ENCODE measurements at places on chromosomes 7 and 10.

- DNase-seq = no peak
Observed at GRCh38 chr7:18166002-18166401, 138.4 kb upstream of the PRPS1L1 start.

- no peak for DNase-seq
Observed at GRCh38 chr7:128811631-128812430, 18.4 kb upstream of the FLNC start.

- peak; percentile 36 for DNase-seq
Observed at GRCh38 chr10:17617031-17617911, at the start of gene HACD1. Gene HACD1 (minus strand): TSS chr10:17617374. CDS start chr10:17617339, 35 bp downstream.

GRCh38 chr7:51144178-51144577, 172.4 kb downstream of the COBL start:
- no peak for DNase-seq

DNA sequence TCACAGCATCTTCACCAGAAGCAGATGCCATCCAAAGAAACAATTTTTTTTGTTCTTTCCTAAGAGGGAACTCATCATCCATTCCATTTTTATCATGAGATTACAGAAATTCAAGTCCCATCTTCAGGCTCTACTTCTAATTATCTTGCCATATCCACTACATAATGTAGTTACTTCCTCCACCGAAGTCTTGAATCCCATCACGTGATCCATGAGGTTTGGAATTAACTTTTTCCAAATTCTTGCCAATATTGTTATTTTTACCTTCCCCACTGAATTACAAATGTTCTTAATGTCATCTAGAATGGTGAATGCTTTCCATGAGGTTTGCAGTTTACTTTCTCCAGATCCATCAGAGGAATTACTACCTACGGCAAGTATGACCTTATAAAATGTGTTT, 1014.7 kb upstream of the LRRN3 start:
- DNase-seq = no peak

- DNase-seq = no peak
Observed at GRCh38 chr7:50287129-50287528, 17.4 kb upstream of the IKZF1 start.

- no peak for DNase-seq
Observed at GRCh38 chr10:69004821-69005220, 16.2 kb downstream of the KIFBP start.

DNA sequence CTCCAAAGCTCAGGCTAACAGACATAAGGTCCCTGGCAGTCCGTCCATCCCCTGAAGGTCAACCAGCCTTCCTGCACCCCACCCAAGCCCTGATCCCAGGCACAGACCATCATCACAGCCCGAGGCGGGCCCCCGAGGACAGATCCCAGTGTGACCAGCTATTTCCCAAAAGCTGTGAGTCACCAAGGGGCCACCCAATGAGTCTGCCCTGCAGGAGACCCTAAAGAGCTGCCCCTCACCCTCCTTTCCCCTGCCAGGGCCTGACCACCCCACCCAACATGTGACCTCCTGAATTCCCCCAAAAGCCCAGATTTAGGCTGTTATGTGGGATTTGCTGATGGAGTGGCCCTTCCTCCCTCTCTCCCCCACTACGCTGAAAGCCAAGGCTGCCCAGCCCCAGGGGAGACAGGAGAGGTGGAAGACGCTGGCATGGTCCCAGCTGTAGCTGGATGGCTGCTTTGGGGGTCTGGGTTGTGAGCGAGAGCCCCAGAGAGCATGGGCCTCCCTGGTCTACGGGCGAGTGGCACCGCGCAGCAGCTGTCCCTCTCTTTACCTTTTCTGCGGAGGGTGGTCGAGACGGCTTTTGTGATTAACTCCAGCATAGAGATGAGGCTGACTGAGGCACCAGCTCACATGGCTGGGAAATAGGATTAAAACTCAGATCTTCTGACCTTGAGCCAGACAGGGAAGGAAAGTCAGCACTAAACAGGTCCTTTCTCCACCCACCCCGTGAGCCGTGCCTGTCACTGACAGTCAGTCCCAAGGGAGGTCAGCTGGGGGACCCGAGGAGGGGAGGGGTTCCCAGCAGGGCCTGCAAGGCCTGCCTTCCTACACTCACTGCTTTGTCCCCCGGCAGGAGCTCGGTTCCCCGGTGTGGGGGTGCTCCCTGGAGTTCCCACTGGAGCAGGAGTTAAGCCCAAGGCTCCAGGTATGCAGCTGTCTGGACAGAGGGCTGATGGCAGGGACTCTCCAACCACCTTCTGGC, 16.7 kb downstream of the ELN start:
- DNase-seq = no peak

DNA sequence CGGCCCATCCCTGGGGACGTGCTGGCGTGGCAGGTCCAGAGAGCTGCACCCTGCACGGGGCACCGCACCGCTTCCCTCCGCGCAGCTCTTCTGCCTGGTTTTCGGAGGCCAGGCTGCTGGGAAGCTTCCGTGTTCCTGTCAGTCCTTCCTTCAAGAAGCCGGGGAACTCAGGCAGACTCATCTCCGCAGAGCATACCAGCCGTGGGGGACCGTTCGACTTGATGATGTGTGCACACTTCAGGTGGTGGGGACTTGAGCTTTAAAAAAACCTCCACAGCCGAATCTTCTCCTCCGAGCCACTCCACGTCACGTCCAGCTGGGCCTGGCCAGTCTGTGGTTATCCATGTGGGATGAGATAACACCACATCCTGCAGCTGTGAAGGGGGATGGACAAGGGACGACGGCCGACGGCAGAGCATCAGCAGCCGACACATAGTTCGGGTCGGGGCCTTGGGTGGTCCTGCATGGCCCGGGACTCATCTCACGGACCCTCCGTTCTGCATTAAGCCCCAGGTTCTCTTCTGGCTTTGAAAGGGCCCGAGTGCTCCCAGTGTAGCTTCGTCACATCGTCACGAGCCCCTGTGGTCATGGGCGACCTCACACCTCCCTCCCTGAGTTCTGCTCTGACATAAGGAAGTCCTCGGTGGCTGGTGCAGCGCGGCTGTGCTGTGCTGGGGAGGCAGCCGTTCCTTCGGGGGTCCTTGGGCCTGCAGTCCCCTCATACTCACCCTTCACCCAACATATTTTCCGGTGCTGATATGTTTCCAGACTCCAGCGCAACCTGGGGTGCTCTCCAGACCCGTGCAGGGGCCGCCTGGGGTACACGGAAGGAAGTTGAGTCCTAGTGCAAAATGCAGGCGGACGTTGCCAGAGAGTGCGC, 4.5 kb upstream of the BHLHA15 start:
- no peak for DNase-seq

DNA sequence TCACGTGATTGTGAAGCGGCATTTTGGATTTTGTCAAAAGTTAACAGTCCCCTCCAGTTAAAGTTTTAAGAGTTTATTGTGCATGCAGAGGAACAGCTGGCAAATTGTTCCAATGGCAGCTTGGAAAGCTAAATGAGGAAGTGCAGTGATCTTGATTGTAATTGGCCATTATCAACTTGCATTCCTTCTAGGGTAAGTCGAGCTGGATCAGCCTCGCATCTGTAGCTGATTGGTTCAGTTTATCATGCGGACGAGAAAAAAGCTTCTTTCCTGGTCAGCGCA, 566 bp downstream of the ZNF789 start:
- no peak for DNase-seq

DNA sequence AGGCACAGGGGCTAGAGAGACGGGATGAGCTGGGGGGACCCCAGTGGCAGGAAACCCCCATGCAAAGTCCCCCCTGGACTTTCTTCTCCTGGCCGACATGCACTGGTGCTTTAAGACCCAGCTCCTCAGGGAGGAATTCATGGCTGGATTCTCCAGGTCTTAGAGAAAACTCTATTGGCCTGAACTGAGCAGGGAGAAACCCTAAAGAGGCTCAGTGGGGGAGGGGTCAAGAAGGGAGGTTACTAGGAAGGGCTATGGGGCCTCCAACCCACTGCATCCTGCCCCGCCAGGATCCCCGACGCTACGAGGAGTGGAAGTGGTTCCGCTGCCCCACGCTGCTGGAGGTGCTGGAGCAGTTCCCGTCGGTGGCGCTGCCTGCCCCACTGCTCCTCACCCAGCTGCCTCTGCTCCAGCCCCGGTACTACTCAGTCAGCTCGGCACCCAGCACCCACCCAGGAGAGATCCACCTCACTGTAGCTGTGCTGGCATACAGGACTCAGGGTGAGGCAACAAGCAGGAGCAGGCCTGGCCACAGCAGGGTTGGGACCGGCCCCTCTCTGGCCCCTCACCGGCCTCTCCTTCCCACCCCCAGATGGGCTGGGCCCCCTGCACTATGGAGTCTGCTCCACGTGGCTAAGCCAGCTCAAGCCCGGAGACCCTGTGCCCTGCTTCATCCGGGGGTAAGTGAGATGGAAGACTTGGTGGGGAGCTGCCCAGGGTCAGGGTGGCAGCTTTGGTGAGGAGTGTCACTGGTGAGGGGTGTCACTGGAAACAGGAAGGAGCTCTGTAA, 13.8 kb downstream of the ATG9B start:
- no peak for DNase-seq

DNA sequence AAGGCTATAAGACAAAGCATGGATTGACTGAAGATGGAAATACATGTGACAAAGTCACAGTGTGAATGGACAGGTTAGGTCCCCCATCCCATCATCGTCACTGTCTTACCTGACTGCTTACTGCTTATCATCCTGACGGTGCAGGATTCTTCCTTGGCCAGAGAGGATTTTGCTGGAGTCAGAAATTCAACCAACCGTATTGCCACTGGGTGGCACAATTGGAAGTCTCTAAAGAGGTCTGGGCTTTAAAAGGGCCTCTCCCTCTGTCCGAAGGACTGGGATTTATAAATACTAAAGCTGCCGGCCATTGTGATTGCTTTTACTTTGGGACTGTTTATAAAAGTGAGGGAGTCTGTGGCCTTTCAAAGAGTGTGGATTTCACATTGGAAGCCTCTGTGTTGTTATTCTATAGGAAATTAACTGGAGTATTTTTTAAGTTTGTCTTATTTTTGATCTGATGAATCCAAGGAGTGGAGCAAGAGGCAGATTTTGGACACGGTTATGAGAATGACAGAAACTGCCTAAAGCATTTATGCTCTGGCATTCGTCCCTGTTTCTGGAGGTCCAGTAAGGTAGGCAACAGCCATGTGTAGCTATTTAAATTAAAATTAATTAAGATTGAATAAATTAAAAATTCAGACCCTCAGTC, 113.3 kb upstream of the CREB5 start:
- DNase-seq = no peak
